ENCODE measurements at places on chromosomes 11 and 22.

GRCh38 chr11:42066113-42066512, 606.7 kb upstream of the LRRC4C start:
- no peak for DNase-seq

- DNase-seq, result no peak
Observed at GRCh38 chr11:43550714-43551113, 129.8 kb upstream of the HSD17B12 start.

DNA sequence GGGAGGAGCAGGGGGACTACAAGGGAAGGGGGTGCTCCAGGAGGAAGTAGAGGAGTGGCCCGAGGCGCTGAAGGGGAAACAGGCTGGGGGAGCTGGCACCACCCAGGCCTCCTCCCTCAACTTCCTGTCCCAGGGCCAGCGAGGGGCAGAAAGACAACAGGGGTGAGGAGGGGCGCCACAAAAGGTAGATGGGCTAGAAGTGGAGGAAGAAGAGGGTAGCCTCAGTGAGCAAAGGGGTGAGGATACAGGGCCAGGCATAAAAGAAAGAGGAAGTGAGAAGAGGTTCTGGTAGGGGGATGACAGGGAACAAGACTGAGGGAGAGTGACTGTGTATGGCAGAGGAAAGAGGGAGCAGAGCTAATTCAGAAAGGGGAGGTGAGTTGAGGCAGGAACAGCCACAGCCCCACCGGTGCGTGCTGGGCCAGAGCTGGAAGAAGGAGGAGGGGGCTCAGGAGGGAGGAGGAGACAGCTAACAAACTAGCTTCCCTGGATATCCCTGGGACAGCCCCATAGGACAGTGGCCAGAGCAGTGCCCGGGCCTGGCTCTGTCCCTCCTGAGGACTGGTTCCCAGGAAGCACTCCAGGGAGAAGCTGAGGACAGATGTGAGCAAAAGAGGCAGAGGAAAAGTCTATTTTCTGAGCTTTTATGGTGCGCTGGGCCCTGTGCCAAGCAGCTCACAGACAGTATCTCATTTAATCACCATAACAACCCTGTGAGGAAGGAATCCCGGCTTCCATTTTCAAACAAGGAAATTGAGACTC, 8.5 kb downstream of the DCHS1 start:
- no peak for DNase-seq

DNA sequence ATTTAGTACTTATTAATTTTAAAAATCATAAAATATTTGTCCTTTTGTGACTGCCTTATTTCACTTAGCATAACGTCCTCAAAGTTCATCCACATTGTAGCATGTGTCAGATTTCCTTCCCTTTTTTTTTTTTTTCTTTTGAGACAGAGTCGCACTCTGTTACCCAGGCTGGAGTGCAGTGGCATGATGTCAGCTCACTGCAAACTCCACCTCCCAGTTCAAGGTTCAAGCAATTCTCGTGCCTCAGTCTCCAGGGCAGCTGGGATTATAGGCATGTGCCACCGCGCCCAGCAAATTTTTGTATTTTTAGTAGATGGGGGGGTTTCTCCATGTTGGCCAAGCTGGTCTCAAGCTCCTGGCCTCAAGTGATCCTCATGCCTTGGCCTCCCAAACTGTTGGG, 10.6 kb downstream of the RAB6A start:
- DNase-seq, result no peak

GRCh38 chr11:24589064-24589463, 92.2 kb downstream of the LUZP2 start:
- DNase-seq, result no peak

- no peak for DNase-seq
Observed at GRCh38 chr11:43919852-43920597, 22.4 kb upstream of the C11orf96 start.

GRCh38 chr11:44267750-44268613, 42.0 kb downstream of the ALX4 start:
- no peak for DNase-seq

GRCh38 chr11:13728076-13728475, 59.6 kb downstream of the FAR1 start:
- no peak for DNase-seq

DNA sequence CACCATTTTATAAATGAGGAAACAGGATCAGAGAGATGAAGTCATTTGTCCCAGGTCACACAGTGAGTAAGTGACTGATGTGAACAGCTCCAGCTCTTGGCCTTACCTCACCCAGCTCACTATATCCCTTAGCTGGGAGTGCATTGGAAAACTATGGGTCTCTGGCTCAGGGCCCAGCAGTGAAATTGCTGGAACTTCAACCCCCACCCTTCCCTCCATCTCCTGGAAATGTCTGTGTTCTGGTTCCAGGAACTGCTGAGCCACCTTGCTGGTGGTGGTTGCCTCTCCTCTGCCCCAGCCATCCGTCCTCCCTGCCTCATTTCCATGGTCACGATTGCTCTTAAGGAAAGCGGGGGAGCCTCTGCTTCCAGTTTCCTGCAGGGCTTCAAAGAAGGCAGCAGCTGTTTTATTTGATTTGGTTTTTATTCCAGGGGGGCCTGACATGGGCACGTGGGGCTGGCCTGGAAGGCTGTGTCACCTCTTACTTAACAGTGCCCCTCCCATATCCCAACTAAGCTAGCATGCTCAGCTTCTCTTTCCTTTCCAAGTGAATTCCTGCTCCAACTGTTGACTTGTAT, 46.2 kb upstream of the CSTF3 start:
- no peak for DNase-seq

GRCh38 chr11:76962583-76963416, 71.4 kb upstream of the B3GNT6 start:
- DNase-seq, result no peak

GRCh38 chr11:78227921-78228320, 39.2 kb downstream of the USP35 start:
- no peak for DNase-seq

GRCh38 chr11:100680070-100680469, 7.0 kb upstream of the ARHGAP42 start:
- no peak for DNase-seq

GRCh38 chr22:27726686-27727449, 74.7 kb downstream of the MN1 start:
- no peak for DNase-seq

DNA sequence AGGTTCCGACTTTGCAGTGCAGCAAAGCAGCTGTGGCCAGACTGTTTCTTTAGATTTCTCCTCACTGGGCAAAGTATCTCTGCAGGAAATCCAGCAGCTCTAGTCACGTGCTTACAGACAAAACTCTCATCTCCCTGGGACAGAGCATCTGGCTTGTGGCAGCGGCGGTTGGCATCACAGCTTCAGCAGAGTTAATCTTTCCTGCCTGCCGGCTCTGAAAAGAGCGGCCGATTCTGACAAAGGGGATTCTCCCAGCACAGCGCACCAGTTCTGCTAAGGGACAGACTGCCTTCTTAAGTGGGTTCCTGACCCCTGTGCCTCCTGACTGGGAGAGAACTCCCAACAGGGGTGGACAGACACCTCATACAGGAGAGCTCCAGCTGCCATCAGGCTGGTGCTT, 1357.3 kb upstream of the TENM4 start:
- DNase-seq, result no peak

GRCh38 chr11:65575568-65576231, at the start of gene EHBP1L1:
TSS of gene EHBP1L1 (plus strand) at chr11:65576053. CDS start at chr11:65576303, 250 bp downstream.
- no peak for DNase-seq

- DNase-seq, result no peak
Observed at GRCh38 chr11:129267716-129268115, 75.6 kb upstream of the ARHGAP32 start.

DNA sequence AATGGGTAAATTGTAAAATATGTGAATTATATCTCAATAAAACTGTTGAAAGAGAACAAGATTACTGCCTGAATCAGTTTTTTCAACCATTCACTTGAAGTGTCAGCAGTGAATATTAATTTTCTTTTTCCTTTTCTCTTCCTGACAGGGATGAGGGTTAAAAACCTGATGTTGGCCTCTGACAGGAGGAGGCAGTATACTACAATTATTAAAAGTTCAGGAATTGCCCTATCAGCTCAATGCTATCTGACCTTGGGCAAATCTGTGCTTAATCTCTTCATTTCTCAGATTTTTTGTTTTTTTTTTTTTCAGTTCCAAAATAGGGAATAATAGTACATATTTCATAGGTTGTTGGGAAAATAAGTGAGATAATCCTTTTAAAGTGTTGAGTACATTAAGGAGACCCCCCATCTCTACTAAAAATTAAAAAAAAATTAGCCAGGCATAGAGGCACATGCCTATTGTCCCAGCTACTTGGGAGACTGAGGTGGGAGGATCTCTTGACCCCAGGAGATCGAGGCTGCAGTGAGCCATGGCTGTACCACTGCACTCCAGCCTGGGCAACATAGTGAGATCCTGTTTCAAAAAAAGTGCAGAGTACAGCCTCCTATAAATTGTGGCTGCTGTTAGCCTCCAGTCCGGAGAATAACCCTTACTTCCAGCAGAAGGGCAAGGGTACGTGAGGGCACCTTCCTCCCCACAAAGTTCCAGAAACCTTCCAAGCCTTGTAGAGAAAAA, 48.8 kb downstream of the TRIM44 start:
- no peak for DNase-seq

GRCh38 chr11:4191031-4191571, 96.5 kb downstream of the RRM1 start:
- DNase-seq, result no peak

- DNase-seq, result peak; percentile 7
Observed at GRCh38 chr11:46489656-46490560, 98.3 kb upstream of the CHRM4 start.

DNA sequence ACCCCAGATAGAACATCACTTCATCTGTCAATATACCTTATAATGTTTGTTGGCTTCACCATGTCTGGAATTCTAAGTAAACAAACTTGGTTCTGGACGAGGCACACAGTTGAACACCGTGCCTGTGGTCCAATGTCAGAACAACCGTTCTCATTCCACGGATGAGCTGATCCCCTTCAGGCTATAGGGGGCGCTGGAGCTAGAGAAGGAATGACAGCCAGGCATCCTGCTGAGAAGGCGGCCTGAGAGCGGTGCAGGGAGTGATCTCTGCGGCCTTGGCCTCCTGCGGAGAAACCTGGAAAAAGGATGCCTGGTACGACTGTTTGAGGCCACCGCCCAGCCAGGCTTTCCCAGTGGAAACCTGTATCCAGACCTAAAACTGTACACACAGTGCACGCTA, 48.7 kb downstream of the FDX1 start:
- no peak for DNase-seq

DNA sequence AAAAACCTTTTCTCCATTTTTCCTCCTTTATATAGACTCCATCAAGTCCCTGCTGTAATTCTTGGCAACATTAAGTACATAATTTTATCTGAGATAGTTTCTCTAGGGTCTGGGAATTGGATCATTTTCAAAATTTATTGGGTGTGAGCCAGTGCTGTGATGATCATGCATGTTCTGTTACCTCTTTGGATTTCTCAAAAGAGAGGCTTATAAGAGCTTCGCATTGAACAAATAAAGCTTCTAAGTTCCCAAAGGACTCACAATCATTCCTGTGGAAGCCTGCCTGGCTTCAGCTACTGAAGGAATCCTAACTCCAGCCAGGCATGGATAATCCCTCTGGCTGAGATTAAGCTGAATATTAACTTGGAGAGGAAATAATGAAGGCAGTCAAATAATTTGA, 208.5 kb downstream of the RAB38 start:
- no peak for DNase-seq

- no peak for DNase-seq
Observed at GRCh38 chr11:72535194-72535547, 100.8 kb upstream of the CLPB start.

GRCh38 chr11:118295815-118296454, 8.6 kb upstream of the CD3E start:
- DNase-seq, result no peak

- no peak for DNase-seq
Observed at GRCh38 chr22:45239681-45240051, 1.0 kb downstream of the KIAA0930 start.

DNA sequence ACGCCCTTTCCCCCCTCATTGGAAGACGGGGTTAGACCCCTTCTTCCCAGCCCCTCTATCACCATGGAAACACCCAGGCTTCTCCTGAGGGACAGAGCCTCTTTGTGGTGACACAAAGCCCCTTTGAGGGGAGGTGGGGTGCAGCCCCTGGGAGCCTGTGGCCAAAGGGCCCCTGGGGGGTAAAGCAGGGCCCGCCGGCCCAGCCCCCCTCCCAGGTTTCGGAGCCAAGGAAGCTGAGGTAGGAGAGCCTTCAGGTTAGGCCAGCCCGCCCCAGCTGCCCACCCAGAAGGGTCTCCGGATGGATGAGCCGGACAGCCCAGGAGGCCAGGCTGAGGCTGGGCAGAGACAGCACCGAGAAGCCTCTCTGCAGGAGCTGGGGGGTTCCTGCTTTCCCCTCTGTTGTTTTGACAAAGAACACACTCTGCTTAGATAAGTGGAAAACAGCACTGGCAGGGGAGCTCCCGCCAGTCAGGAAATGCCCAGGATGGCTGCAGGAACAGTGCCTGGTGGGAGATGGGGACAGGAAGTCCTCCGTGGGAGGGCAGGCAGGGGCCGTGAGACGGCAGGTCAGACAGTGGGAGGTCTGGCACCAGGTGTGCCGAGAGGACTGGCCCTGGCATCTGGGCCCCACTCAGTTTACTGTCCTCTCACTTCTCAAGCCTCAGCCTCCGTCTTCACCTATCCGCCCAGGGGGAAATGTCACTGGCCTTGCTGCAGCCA, 18.2 kb downstream of the ARVCF start:
- no peak for DNase-seq

DNA sequence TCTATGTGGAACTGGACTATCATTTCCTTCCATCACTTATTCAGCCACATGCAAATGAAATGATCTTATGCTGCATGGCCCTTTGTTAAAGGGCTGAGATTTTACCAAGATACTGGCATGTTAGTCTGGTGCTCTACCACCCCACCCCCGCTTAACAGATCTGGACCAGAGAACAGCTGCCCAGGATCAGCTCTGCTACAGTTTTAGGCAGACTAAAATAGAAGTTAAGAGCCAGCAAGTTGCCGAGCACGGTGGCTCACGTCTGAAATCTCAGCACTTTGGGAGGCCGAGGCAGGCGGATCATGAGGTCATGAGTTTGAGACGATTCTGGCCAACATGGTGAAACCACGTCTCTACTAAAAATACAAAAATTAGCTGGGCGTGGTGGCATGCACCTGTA, 4.6 kb downstream of the DDB1 start:
- no peak for DNase-seq

DNA sequence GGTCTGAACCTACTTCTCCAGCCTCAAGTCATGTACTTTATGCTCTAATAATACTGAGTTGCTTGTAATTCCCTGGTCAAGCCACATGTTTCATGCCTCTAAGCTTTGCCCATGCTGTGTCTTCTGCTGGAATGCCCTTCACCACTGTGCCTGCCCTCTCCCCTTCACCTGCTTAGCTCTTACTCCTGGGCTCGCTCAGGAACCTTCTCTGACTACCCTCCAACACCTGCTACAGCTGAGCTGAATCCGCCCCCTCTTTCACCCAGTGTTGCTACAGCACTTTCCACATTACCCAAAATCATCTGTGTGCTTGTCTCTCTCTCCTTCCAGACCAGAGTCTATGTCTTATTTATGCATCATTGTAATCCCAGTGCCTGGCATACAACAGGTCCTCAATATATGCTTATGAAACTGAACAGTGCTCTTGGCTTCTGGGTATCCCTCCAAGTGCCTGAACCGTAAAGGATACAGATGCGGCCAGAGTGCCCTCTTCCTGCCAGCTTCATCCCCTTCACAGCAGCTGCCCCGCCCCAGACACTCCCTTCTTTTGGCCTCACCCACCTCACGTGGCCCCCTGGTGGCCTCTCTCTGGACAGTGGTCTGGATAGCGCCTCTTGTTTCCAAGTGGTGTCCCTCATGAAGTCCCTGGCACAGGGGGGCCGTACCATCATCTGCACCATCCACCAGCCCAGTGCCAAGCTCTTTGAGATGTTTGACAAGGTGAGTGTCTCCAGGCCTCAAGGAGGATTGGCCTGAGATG, 7.1 kb downstream of the ABCG4 start:
- no peak for DNase-seq

GRCh38 chr22:25735650-25736049, 6.3 kb upstream of the MYO18B start:
- no peak for DNase-seq
